Caudate nucleus (tissue), 63 donors: ENCODE measurements at places on chromosomes 16 and 17.

DNA sequence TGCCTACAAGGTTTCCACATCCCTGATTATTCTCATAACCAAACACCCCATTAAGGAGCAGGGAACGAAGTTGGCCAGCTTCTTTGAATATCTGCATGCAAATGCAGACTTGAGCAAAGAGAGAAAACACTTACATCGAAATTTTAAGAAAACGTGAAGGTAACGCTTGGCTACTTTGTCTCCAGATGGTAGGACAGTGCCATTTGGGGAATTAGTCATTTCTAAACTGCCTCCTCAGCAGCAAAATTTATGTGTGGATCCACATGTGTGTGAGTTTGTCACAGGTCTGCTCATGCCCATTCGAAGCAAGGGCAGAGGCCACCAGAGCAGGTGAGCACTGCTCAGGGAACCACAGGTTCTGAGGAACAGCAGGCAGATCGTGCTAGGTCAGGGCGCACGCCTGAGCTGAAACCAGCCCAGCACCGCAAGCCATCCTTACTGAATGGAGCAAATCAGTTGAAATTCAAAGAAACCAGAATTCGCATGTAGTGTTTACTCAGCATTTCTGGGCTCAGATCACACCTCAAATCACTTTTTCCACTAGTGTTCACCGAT lies 80.1 kb downstream of the SOCS1 start:
- DNase-seq = no peak

- DNase-seq = no peak
Observed at GRCh38 chr16:10750793-10751192, 7.2 kb downstream of the NUBP1 start.

GRCh38 chr17:58643147-58643546 lies 48.7 kb downstream of the TEX14 start:
- no peak for DNase-seq

DNA sequence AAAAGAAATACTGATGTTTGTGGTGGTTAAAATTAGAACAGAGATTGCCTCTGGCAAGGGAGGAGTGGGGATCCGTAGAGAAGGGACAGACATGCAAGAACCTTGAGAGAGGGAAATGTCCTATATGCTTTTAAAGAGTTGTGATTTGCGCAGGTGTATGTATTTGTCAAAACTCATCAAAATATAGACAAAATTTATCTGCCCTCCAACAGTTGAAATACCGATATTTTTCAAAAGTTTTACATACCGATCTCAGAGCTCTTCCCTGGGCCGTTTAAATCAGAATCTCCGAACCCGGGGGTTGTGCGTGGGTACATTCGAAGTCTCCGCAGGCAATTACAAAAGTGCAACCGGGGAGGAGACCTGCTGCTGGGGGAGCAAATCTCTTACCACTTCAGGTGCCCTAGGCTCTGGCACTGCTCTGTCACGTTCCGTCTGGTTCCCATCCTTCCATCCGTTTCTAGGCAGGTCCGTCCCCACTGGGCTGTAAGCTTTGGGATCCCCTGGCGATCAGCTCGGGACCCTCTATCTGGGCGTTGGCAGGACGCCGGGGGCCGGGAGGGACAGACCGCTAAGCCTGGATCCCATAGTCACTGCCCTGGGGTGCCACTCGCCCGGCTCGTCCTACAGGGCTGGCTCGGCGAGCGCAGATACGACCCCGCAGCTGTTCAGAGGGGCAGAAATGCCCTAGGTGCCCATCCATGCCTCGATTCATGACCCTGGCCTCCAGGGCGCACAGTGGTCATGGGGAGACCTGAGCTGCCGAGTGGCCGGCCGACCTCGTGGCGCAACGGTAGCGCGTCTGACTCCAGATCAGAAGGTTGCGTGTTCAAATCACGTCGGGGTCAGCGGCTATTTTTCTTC lies 4.2 kb downstream of the BORCS6 start:
- DNase-seq = peak; percentile 62

DNA sequence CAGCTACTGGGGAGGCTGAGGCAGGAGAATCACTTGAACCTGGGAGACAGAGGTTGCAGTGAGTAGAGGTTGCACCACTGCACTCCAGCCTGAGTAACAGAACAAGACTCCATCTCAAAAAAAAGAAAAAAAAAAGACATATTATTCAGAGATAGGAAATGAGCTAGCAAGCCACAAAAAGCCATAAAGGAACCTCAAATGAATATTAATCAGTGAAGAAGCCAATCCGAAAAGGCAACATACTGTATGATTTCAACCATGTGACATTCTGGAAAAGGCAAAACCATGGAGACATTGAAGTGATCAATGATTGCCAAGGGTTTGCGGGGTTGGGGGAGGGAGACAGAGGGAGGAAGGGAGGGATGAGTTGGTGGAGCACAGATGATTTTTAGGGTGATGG lies 8.4 kb upstream of the EXOC7 start:
- no peak for DNase-seq

DNA sequence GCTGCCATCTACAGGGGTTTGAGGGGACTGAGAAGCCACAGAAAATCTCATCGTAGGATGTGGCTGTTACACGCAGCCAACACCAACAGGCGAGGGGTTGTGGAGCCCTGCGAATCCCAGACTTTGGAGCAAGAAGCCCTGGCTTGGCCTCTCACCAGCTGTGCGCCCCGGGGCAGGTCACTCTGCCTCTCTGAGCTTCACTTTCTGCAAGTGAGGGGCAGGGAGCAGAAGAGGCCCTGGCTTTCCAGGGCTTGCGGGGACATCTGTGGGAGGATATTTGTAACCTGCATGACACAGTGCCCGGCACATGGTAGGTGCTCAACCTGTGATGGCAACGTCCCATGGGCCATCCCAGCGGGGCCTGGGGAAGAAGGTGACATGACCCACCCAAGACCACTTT lies 32.9 kb upstream of the CIBAR2 start:
- DNase-seq = no peak
